Nucleus accumbens (tissue), 56 donors: ENCODE measurements at places on chromosomes 1 and 21.

DNA sequence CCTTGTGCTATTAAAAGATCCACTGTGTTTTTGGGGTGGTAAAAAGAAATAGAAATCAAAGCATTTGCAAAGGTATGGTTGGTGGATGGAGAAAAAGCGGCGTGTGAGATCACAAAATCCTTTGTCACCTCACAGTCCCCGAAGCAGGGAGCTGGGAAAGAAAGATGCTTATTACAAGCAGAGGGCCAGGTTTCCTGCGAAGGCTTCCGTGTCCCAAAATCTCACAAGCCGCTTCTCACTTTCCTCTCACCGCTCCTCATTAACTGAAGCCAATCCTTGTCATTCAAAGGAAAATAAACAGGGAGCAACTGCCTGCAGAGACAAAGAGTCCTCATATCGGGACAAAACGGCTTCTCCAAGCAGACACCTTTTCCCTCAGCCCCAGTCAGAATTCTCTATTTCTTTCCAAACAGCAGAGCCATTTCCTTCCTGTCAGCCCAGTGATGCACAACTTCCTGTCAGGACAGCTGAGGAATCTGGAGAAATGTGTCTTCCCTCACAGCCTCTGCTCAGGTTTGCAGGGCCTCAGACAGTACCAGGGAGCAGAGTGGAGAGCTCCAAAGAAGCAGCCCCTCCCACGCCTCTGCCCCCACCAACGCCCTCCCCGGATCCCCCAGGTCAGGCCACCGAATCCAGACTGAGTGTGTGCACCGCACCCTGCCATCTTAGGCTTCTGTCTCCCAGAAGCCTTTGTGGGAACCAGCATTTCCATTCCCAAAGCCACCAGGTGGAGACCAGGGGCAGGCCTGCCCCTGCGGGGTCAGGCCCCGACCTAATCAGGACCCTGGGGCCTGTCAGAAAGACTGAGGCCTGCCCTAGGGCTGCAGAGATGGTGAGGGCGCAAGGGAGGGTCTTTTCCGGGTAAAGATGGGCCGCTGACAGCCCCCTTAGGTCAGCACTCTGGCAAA is 29.6 kb downstream of the KCNN3 start:
- DNase-seq, result no peak

- no peak for DNase-seq
Observed at GRCh38 chr1:36342426-36343185, 19.2 kb upstream of the EVA1B start.

- DNase-seq, result no peak
Observed at GRCh38 chr1:67393240-67393639, 37.0 kb downstream of the SERBP1 start.

DNA sequence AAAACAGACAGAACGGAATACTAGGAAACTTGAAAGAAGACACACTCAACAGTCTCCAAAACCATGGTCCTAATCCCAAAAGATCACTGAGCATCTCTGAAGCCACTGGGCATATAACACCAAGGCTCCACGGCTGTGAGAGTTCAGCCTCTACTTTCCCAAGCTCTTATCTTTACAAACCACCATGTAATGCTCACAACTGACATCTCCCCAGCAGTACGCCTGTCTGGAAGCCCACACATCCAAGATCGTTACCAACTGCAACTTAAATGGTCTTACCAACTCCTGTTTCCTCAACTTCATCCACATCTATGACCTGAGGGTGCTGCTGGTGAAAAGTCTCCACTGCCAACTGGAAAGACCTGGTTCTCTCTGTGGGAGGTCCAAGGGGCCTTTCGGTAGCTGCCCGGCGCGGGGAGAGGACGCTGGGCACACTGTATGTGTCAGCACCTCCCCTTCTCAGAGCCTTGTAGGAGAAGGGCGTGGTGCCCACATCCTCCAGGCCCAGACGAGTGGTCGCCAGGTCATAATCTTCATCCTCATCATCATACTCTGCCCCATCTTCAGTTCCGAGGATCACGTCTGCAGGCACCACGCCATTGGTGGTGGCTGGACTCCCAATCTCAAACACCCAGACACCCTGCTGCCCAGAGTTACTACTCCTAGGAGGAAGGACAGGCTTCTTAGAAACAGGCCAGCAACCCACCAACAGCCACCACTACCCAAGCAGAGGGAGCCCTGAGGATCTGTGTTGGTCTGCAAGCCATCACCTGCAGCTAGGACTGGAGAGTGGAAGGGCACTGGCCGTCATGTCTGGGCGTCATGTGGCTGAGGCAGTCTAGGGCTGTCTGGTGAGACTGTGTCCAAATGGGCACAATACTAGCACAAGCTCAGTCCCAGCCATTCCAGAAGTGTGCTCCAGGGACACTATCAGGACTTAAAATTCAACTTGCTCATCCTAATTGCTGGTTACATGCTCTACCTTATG is 23.0 kb downstream of the NID1 start:
- no peak for DNase-seq

- no peak for DNase-seq
Observed at GRCh38 chr21:41369105-41369919, 7.5 kb downstream of the MX2 start.

- DNase-seq, result no peak
Observed at GRCh38 chr1:148162363-148162762, 10.3 kb upstream of the NBPF11 start.
